Chondrocyte (in vitro differentiated cells): ENCODE measurements at places on chromosomes 1 and 21. TPM values are rescaled to one million over a fixed set of nuclear protein-coding genes. Genes with fewer than 3 reads are reported as not detected.
A peak's percentile ranks its signal among the peaks of the same experiment; 100 is the strongest.

PSMA5 gene
- 80.2 to 90.5 TPM (median 84.3 TPM) in 3 replicates for total RNA-seq

- no peak for DNase-seq
Observed at GRCh38 chr1:245361065-245361464, 206.3 kb downstream of the KIF26B start.

DNA sequence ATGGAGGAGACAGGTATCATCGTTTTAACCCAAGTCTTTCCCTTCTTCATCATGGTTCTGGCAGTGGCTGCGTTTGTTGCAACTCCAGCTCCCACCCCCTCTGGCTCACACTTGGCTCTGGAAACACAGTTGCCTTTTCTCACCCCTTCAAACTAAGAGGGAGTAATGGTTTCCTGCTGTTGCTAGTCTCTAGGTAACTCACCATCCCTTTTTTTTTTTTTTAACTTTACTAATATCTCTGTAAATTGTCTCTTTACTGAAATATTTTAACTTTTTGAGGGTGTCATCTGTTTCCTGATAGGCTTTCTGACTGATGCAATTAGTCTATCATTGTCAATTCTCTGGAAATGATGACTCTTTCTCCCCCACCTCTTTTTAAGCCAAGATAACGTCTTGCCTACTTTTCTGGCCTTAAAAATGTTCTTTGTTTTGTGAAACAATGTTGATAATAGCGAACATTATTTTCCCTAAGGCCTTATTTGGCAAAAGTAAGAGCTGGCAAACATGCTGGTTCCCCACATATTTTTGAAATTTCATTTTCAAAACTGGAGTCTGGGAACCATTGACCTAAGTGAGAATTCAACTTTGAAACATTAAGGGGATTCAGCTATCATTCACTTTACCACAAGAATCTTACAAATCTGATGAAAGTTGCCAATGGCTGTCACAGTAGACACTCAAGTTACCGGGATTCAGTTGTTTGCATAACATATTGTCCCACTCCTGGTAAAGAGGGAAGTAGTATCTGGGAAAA lies 85.3 kb downstream of the LEPR start:
- DNase-seq, result no peak

FAM72C gene
- 0.31 to 0.97 TPM in 2 of 3 replicates, not detected in the other for total RNA-seq

PPIAL4G gene
- total RNA-seq, result not detected in 3 replicates

NR1I3 gene
- not detected in 3 replicates for total RNA-seq

- DNase-seq, result peak; percentile 34
Observed at GRCh38 chr1:228180959-228181644, 15.5 kb downstream of the IBA57 start.

- DNase-seq, result no peak
Observed at GRCh38 chr1:226987179-226987536, 47.1 kb downstream of the COQ8A start.

- DNase-seq, result no peak
Observed at GRCh38 chr1:87117761-87118368, 203.4 kb downstream of the HS2ST1 start.

GRCh38 chr1:5504364-5504740 lies 487.9 kb downstream of the NPHP4 start:
- DNase-seq, result peak; percentile 39

SLC19A2 gene
- 3.8 to 5.8 TPM (median 4.9 TPM) in 3 replicates for total RNA-seq

- DNase-seq, result no peak
Observed at GRCh38 chr1:13945856-13946255, 245.9 kb downstream of the PRDM2 start.

TPM3 gene
- total RNA-seq, result 248 to 259 TPM (median 256 TPM) in 3 replicates

- DNase-seq, result no peak
Observed at GRCh38 chr21:35473496-35473895, 424.4 kb upstream of the RUNX1 start.

GRCh38 chr1:236980673-236981072 lies 23.6 kb downstream of the MT1HL1 start:
- DNase-seq, result no peak

PCP4 gene
- not detected in 3 replicates for total RNA-seq

- DNase-seq, result no peak
Observed at GRCh38 chr1:67342076-67342890, 34.6 kb downstream of the IL12RB2 start.

IL19 gene
- total RNA-seq, result not detected in 3 replicates

DNA sequence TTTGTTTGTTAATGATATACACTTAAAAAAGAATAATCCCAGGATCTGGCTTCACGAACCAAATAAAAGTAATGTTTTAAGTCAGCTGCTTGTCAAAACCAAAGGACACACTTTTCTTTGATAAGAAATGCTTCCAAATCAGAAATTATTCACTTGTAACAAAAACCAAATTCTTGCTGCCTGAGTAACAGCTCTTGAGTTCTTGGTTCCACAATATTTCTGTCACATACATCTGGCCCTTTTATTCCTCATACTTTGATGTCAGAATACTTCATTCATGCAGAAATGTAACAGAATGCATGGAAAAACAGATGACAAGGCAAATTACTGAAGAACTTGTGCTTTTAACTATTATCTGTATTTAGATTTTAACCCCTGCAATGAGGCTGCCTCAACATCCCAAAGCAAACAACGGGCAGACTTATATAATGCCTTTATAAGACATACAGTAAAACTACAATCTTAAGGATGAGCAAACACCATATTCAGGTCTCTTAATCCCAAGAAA lies 1.5 kb downstream of the VAMP4 start:
- no peak for DNase-seq

KRTAP19-3 gene
- total RNA-seq, result not detected in 3 replicates

GRCh38 chr1:186802388-186802787 lies 26.4 kb upstream of the PLA2G4A start:
- DNase-seq, result no peak

- DNase-seq, result no peak
Observed at GRCh38 chr1:33122483-33123178, 41.7 kb downstream of the AZIN2 start.

GPATCH3 gene
- total RNA-seq, result 13.7 to 14.1 TPM (median 13.7 TPM) in 3 replicates

NR5A2 gene
- total RNA-seq, result not detected in 3 replicates
